Stimulated activated CD4-positive, alpha-beta T cell treated with anti-CD3 and anti-CD28 coated beads, Interleukin-2, amount 100 ng/mL, for 24 hours (primary cell): ENCODE measurements at places on chromosomes 3 and 15.

DNA sequence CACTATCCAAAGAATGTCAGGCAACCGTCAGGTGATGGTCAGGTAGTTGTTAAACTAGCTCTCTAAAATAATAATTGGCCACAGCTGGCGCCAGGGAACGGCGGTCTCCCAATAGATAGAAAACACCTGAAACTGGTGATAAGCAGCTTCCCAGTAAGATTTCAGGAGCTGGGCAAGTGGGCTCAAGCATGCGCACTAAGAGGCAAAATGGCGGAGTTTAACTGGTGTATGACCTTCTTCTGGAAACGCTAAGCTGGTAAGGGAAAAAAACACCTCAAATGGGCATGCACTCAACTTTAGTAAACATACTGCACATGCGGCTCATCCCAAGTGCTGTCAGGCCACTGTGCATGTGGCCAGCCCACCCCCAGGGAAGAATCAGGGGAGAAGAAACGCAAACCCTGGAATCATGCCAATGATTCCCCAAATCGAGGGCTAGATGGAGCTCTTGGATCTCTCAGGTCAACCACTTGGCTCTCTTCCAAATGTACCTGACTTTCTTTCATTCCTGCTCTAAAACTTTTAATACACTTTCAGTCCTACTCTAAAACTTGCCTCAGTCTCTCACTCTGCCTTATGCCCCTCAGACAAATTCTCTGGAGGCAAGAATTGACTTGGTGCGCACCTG lies 195.0 kb downstream of the ZNF621 start:
- no peak for DNase-seq

GRCh38 chr15:40397688-40398412 lies 7.7 kb upstream of the IVD start:
- DNase-seq = no peak

DNA sequence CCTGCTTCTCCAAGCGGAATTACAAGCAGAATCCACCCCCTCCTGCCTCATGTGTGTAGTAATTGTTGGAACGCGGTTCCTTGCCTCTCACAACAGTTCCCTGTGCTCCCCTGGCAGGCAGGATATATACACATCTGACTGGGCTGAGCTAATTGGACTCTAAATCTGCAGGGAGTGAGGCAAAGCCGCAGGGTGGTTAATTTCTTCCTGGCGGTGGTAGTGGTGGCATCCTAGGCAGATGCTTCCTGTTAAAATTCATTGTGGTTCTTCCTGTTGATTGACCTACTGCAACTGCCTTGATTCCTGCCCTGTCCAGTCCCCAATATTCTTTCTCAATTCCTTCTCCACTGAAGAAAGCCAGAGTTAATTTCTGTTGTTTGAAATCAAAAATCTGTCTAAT lies 202.9 kb upstream of the PROK2 start:
- no peak for DNase-seq

DNA sequence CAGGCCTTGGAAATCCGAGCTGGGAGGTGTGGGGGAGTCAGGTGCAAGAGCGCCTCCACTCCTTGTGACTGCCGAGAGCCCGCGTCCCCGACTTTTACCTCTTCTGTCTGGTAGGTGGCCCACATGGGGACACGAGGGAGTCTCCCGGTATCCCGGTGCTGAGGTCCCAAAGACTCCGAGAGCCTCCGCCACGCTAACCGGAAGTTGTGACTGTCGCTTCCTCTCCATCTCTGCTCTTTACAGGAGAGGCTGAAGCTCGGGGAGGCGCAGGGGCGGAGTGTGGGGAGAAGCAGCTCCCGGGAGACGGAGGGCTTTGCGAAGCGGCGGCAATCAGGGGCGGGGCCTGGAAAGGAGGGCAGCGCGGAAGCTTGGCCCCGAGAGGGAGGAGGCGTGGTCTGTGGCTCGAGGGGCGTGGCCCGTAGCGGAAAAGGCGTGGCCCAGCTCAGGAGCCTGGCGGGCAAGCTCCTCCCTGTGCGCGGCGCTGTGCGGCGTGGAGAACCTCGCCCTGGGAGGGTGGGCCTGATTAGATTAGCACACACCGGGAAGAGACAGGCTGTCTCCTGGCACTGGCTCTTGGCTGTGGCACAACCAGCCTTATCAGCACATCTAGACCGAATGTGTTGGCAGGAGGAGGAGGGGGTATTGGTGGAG lies 143.9 kb downstream of the GABRB3 start:
- DNase-seq = peak; percentile 10

- no peak for DNase-seq
Observed at GRCh38 chr3:194148383-194148782, 12.4 kb downstream of the HES1 start.

DNA sequence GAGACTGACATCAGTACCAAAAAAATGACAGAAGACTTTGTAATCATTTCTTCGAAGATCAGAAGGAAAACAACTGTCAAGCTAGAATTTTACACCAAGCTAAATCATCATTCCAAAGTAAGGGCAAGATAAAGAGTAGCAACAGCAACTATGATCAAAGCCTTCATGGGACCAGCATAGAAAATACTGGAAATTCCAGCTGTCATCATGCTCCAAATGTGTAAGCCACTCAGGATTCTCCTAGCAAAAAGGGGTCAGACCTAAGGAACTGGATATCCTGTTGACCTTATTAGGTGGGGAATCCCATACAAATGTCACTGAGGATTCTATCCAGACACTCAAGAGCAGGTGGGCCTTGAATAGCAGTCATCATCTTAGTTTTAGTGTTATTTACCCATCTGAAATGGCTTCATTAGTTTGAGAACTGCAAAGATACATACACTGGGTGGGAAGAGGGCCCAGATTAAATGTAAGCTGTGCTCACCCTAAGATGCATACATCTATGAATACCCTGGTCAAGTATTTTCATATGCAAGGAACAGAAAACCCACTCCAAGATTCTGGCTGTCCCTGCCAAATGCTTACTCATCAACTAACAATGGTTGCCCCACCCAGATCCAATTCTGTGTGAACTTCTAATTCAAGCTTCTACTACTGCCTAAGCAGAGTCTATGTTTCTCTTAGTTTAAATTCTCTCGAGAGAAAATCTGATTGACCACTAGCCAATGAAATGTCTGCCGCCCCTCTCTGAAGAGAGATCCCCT lies 33.5 kb downstream of the CLDN18 start:
- DNase-seq = no peak

DNA sequence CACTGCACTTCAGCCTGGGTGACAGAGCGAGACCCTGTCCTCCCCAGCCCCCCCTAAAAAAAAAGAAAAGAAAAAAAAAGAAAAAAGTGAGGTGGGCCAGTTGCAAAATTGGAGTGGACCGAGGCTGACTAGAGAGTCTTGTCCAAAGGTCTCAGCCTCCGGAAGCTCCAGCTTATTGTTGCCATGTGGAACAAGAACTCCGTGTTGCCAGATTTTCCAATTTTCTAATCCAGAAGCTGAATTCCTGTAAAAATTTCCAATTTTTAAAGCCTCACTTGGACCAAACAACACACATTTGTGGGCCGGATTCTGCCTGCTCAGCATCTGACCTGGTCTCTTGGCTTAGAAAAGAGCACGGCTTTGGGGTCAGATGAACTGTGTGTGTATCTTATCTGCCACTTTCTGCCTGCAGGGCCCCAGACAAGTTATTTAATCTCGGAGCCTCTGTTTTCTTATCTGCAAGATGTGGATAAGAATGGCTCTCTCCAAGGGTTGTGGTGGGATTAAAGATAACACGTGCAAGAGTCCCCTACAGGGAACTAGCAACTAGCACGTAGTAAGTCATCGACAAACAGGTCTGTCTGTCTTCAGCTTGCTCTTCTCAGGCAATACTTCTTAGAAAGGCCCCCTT lies 73.7 kb upstream of the TLE3 start:
- DNase-seq = no peak

GRCh38 chr3:119560160-119560559 lies 746 bp upstream of the CD80 start:
- no peak for DNase-seq

DNA sequence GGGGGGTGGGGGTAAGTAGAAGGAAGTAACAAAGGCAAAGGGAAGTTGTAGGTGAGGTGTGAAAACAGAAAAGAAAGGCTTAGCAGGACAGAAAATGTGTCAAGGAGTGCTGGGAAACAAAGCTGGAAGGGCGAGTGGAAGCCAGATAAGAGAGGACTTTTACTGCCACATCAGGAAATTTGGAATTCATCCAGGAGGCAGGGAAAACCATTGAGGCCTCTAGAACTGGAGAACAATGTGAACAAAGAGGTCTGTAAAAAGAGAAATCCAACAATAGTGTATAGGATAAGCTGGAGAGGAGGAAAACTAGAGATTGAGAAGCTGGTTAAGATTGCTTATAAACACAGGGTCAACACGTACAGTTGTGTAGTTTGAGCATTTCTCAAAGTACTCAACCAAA lies 116.6 kb downstream of the NTRK3 start:
- no peak for DNase-seq
